ENCODE measurements at places on chromosomes 11 and 22.

DNA sequence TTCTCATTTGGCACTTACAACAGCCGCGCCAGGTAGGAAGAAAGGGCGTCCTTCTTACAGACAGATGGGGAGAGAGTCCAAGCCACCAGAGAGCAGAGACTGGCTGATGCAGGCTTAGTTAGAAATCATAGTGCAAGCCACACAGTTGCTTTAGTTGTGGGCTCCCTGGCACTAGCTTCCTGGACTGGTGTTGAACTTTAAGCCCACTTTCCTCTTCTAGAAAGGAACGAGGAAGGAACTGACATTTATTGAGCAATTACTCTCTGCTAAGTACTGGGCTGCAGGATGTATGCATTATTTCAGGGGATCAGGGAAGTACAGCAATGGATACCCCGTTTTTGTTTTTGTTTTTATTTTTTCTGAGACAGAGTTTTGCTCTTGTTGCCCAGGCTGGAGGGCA lies 3.0 kb downstream of the BACE1 start:
- H3K36me3 ChIP-seq = no peaks in the 10 kb centered on the region
- H3K4me3 ChIP-seq = no peak overlapping the region
- peaks cover 24% of the 10 kb centered on the region for H3K4me1 ChIP-seq
- H3K27ac ChIP-seq = no peak overlapping the region

GRCh38 chr11:43200031-43200430 lies 111.8 kb upstream of the API5 start:
- no peak overlapping the region for H3K27ac ChIP-seq
- no peak for DNase-seq
- no peaks in the 10 kb centered on the region for H3K27me3 ChIP-seq

DNA sequence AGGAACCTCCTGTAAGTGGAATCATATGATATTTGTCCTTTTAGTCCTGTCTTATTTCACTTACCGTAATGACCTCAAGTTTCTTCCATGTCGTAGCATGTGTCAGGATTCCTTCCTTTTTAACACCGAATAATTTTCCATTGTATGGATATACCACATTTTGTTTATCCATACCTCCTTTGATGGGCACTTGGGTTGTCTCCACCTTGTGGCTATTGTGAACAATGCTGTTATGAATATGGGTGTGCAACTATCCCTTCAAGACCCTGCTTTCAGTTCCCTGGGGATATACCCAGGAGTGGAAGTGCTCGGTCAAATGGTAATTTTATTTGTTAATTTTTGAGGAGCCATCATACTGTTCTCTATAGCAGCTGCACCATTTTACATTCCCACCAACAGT lies 244.9 kb upstream of the BLID start:
- DNase-seq = no peak
- no peaks in the 10 kb centered on the region for H3K36me3 ChIP-seq
- H3K27ac ChIP-seq = no peak overlapping the region
- no peak overlapping the region for H3K4me3 ChIP-seq
- H3K27me3 ChIP-seq = no peaks in the 10 kb centered on the region

GRCh38 chr11:70579316-70579955 lies 181.1 kb downstream of the CTTN start:
- no peak overlapping the region for H3K27ac ChIP-seq
- no peaks in the 10 kb centered on the region for H3K36me3 ChIP-seq
- peak; percentile 40 for DNase-seq
- no peak overlapping the region for H3K4me3 ChIP-seq
